H54 (cell line): ENCODE measurements at places on chromosomes 5 and 9.

- DNase-seq, result no peak
Observed at GRCh38 chr9:35537913-35538312, 48.0 kb downstream of the RUSC2 start.

- no peak for DNase-seq
Observed at GRCh38 chr9:107108342-107109130, 174.5 kb upstream of the RAD23B start.

- DNase-seq, result no peak
Observed at GRCh38 chr9:111969061-111969460, 72.4 kb downstream of the UGCG start.

- no peak for DNase-seq
Observed at GRCh38 chr9:121067640-121068039, 7.1 kb upstream of the CNTRL start.

DNA sequence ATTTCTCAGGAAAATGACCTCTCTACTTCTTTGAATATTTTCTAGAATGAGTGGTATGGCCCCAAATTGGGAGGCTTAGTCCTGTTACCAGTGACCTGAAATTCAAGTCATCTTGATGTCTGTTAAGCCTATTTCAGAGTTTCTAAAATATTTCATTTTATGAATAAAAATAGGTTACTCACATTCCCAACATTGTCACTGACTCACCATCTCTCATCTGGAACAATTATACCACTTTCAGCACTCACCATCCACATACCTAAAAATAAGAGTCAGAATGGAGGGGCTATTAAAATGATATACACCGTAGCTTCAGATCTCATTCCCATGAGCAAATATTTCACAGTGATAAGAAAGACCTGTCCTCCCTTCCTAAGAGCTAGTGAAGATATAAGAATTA lies 71.8 kb downstream of the KIAA1958 start:
- peak; percentile 34 for DNase-seq

- DNase-seq, result no peak
Observed at GRCh38 chr9:107751567-107752210, 262.1 kb upstream of the KLF4 start.

GRCh38 chr9:131405428-131405827 lies 11.5 kb downstream of the PRRC2B start:
- no peak for DNase-seq

DNA sequence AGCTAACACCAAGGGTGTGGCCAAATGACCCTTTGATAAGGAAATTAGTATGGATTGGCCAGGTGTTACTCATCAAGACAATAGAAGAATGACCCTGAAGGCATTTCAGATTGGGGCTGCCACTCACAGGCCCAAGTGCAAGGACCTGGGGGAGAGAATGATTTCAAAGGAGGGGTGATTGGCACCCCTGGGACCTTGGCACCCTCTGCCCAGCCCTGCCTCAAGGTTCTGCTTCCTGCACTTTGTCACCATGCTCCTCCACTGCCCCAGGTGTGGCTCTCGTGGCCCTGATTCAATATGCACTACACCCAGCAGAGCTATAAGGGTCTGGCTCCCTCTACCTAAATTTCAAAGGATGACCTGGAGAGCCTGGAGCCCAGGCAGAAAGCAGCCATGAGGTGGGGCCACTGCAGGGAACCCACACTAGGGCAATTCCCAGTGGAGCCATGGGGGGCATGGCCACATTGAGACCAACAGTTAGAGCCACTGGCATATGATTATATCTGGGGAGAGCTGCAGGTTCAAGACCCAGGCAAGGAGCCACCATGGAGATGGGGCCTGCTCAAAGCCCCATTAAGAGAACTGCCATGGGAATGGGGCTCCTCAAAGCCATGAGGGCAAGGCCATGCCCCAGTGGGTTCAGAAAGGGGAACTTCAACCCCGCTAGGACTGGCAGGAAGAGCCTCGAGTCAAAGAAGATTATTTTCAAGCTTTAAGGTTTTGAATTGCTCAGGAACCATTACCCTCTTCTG lies 93.0 kb downstream of the CEMIP2 start:
- no peak for DNase-seq

- no peak for DNase-seq
Observed at GRCh38 chr9:98479967-98480847, 224.8 kb upstream of the TBC1D2 start.

- peak; percentile 67 for DNase-seq
Observed at GRCh38 chr5:141850244-141850768, 27.9 kb downstream of the PCDH1 start.

GRCh38 chr5:30607301-30607894 lies 586.1 kb upstream of the CDH6 start:
- DNase-seq, result no peak

DNA sequence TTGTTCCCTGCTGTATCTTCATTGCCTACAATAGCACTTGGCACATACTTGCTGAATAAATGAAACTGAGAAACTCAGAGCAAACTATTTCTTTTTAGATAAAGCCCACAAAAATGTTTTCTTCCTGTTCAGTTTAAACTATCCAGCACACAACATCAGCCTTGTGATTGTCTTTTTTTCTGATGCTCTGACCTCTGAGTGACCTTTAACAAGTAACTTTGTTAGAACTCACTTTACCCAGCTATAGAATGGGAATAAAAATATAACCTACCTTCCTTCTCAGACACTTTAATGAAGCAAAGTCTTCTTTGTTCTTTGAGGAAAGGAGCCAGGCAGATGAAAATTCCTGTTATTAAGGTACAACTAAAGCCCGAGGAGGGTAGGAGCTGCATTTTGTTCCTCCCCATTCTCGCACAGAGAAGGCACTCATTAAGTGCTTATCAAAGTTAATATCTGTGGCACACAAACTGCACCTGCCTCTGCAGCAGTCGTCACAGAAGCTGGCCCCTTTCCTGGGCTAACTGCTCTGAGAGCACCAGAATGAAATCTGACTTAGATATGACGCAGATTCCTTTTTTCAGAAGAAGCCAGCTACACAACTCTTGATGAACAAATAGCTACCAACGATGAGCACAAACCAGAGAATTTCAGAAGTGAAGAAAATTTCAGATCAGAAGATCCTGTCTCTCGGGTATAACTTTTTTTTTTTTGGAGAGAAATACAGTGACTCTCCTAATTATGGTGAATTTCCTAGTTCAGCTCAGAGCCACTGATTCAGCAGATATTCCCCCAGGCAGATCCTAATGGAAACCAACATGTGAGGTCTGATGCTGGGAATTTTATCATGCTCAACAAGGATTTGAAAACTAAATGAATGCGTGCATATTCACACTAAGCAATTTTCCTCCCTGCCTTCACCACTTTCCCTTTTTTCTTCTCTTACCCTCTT lies 31.0 kb upstream of the NR3C1 start:
- DNase-seq, result no peak
